ENCODE measurements at places on chromosomes 5 and 9.

DNA sequence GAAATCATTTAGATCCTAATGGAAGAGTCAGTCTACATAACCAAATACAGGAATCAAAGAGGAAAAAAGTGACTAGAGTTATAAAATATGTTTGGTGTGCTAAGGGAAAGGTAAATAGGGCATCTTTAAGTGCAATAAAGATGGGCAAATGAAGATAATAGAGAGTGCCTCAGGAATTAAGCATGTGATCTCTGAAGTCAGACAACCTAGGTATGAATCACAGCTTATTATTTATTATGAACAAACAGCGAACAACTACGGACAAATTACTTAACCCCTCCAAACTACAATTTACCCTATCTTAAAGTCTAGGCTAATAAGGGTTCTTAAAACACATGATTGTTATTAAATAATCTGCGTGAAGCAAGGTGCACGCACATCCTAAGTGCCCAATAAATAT is 910.2 kb upstream of the DMAC1 start:
- DNase-seq, result no peak

- DNase-seq, result no peak
Measured at GRCh38 chr5:19950897-19951296, 37.1 kb downstream of the CDH18 start.

- no peak for DNase-seq
Measured at GRCh38 chr9:120702075-120702474, 12.2 kb downstream of the MEGF9 start.

DNA sequence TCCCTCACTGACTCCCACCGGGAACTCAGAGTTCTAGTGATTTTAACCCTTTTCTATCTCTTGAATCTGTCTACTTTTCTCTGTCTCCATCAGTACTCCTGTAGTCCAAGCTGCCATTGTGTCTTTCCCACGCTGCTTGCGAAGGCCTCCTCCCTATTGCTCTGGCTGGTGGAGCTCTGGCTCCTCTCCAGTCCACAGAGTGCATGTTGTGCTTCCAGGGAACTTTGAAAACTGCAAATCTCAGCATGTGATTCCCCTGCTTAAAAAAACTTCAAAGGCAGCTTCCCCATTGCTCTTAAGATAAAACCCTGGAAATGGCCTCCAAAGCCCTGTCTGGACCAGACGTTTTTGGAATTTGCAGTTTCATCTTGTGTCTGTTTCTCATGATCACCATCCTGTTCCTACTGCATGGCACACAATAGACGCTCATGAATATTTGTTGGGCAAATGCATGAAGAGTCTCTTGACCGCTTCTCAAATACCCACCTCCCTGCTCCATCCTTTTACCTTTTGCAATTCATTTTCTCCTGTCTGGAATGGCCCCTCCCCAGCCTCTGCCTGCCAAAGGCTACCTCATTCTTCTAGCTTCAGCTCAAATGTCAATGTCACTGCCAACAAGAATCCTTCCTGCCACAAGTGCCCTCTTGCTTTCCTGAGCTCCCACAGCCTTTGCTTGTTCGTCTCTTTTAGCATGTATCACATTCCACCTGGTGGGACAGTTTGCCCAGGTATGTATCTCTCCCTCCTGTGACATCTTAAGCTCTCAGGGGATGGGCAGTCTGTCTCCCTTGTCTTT is 293.2 kb downstream of the ARHGAP26 start:
- peak; percentile 67 for DNase-seq

- DNase-seq, result no peak
Measured at GRCh38 chr5:107195890-107196395, 474.8 kb downstream of the EFNA5 start.

- DNase-seq, result peak; percentile 55
Measured at GRCh38 chr5:179406031-179406961, 61.0 kb upstream of the ADAMTS2 start.

DNA sequence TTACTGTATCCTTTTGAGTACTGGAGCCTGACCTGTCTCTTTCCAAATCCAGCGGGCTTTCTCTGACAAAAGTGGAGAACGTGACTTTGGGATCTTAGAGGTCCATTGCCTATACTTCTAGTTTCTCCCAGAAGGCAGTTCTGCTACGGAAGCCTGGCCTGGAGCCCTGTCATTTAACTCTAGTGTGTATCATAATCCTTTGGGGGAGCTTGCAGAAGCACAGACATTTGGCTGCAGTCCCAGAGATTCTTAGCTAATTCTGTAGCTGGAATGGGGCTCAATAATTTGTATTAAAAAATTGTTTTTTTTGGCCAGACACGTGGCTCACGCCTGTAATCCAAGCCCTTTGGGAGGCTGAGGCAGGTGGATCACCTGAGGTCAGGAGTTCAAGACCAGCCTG is 3.0 kb downstream of the HARS2 start:
- peak; percentile 40 for DNase-seq

- no peak for DNase-seq
Measured at GRCh38 chr5:147140558-147140957, 94.3 kb upstream of the STK32A start.

DNA sequence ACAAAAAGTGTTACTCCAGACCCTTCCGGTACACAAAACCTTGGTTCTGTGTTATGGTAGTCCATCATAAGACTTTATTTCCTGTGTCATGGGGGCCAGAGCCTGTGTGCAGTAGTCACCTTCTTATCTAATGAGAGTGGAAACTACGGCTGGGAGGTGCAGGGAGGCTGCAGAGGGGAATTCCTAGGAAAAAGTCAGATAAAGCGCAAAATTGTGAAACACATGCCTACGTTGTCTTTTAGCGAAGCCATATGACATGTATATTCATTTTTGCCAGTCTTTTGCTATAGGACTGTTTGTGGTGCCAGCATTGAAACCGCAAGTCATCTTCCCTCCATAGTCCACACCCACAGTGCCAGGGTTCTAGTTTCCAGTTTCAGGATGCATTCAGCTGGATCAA is 80.7 kb downstream of the PPARGC1B start:
- peak; percentile 62 for DNase-seq

DNA sequence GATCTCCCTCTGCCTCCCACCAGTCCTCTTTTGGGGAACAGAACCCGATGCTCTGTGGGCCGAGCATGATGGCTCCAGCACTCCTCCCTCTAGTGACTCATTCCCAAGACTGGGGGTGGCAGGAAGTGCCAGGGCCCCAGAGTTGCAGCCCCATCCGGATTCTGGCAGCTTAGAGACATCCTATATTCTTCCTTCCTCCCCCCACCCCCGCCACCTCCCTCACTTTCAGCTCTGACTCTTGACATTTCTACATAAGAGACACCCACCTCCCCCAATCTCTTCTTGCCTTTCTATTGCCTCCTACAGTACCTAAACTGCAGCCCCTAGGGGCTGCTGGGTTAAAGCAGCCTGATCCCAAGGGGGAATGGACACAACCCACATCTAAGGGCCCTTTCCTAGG is 47.1 kb upstream of the MATR3 start:
- DNase-seq, result peak; percentile 56
